Smooth muscle cell of the umbilical artery (primary cell): ENCODE measurements at places on chromosomes 4 and X. TPM values are rescaled to one million over a fixed set of nuclear protein-coding genes. Genes with fewer than 3 reads are reported as not detected.

Gene EGF
- total RNA-seq = 5.9 and 11.3 TPM in 2 replicates

Gene LGI2
- total RNA-seq = under 0.01 TPM in 1 of 2 replicates, not detected in the other

Gene GPC3
- 1.3 and 19.3 TPM in 2 replicates for total RNA-seq

Gene ASB5
- total RNA-seq = not detected in 2 replicates

Gene IL3RA
- total RNA-seq = not detected in 2 replicates

Gene ASB11
- total RNA-seq = not detected in 2 replicates

Gene HPGDS
- total RNA-seq = not detected in 2 replicates

Gene SYN1
- total RNA-seq = under 0.01 and 0.14 TPM in 2 replicates

Gene NAP1L2
- 0.59 and 0.78 TPM in 2 replicates for total RNA-seq

Gene VMA21
- 52.6 and 56.1 TPM in 2 replicates for total RNA-seq

Gene SOWAHD
- total RNA-seq = 0.09 and 0.89 TPM in 2 replicates

Gene CPZ
- total RNA-seq = 11.2 and 30.3 TPM in 2 replicates

Gene TAF7L
- 0.59 and 0.65 TPM in 2 replicates for total RNA-seq

Gene NOX1
- total RNA-seq = not detected in 2 replicates

Gene MND1
- 1.8 and 3.0 TPM in 2 replicates for total RNA-seq

Gene SMIM43
- 0.09 and 1.2 TPM in 2 replicates for total RNA-seq

Gene TENM3
- total RNA-seq = 28.5 and 44.3 TPM in 2 replicates

Gene PAGE2
- total RNA-seq = not detected in 2 replicates

Gene H2BW2
- total RNA-seq = not detected in 2 replicates

Gene BEX5
- total RNA-seq = not detected in 2 replicates

Gene NAA11
- not detected in 2 replicates for total RNA-seq

Gene DCHS2
- total RNA-seq = under 0.01 TPM in 1 of 2 replicates, not detected in the other
